ENCODE measurements at places on chromosomes 5 and 9.
A peak's percentile ranks its signal among the peaks of the same experiment; 100 is the strongest.

GRCh38 chr9:8234316-8234715 is 434.7 kb upstream of the DMAC1 start:
- DNase-seq: no peak

DNA sequence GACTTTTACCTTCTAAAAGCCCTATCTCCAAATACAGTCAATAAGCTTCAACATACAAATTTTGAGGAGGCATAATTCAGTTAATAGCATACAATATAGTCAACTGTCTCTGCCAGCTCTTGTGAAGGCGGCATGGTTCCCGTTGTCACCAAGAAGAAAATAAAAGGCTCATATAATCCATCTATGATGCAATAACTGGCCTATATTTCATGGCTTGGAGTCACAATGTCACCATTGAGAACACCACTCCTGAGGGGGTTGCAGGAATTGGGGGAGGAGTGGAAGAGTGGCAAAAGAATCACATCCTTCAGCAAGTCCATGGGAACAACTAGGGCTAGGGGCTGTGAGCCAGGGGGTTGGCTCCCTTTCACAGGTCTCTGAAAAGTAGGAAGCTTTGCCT is 16.0 kb upstream of the ASTN2 start:
- no peak for DNase-seq

DNA sequence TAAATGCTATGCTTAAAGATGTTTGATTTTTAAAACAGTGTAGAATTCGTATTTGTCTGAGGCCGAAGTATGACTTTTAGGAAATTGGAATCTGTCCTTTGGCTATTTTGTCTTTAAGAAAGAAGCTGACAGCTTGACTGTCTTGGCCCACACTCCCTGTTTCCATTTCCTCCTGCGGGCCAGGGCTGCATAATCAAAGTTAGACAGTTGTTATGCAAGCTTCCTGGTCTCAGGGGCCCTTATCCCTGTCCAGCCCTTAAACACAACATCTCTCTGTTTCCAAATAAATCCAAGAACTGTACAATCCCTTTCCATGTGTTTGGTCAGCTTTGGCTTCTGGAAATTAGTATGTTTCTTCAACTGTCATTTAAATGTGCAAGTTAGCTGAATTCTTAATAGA is 54.6 kb upstream of the ECM2 start:
- no peak for DNase-seq

DNA sequence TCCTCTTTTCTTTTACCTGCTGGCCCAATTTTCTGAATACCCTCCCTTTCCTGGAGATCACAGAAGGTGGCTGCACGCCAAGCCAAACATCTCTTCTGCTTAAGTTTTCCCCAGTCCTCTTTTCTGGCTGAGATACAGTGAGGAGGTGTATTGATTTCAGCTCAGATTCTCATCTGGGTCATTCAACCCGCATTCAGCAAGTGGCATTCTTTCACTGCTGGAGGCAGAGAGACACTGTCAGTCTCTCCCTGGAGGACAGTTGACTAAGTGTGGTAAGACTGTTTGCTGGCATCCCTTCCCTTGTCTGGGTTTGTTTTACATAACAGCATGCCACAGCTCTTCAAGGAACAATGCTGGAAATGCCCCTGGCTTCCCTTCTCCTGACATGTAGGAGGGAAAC is 60.5 kb downstream of the GABRG2 start:
- DNase-seq: no peak

DNA sequence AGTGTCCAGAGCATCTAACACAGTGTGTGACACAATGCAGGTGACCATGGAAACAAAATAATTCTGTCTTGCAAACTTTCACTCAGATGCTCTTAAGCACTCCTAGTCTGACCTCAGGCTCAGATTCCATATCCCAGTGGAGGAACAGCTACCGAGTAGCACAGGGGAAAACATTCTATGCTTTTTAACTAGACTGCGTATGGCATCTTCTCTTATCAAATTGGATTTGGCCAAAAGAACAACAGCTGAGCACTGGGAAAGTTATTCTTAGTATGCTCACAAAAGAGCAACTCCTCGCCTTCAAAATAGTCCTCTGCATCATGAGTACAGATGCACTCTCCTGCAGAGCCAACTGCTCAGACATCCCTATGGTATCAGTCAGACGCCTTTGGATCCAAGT is 528.2 kb upstream of the DAP start:
- no peak for DNase-seq

- no peak for DNase-seq
These were observed 233.2 kb downstream of the FBXL17 start for GRCh38 chr5:108148715-108149139.

- DNase-seq: no peak
These were observed 507.6 kb downstream of the CETN3 start for GRCh38 chr5:89901983-89902382.

DNA sequence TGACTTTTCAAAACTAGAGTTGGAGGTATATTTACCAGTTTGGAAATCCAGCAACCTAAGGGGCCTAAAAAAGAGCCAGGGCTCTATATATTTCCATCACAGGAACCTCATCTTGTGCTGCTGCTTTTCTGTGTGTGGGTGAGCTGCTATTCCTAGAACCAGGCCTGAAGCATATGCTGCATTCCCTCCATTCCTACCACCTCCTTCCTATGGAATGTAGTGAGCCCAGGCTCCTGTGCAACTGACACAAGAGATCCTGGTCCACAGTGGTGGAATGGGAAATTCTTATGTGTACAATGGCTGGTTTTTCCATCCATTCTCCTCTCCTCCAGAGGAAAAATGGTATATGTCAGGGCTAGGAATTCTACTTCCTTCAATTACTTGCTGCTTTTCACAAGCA is 39.1 kb downstream of the SPEF2 start:
- no peak for DNase-seq

- no peak for DNase-seq
These were observed 56.6 kb downstream of the SMIM23 start for GRCh38 chr5:171841984-171842776.

DNA sequence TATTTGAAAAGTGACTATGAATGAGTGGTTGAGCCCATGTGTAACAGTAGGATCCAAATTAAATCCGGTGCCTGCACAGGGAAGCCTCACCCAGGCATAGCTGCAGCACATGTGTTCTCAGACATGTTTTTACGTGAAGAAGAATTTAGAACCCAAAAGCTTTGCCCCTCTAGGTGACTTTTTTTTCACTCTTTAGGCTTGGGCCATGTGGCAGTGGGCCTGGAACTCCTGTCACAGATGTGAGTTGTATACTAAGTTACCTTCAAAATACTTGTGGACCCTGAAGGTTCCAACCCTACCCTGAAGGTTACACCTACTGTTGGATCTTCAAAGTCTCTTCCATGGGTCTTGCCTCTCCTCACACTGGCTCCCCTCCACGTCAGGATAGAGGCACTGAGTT is 146.6 kb downstream of the GAS1 start:
- no peak for DNase-seq

DNA sequence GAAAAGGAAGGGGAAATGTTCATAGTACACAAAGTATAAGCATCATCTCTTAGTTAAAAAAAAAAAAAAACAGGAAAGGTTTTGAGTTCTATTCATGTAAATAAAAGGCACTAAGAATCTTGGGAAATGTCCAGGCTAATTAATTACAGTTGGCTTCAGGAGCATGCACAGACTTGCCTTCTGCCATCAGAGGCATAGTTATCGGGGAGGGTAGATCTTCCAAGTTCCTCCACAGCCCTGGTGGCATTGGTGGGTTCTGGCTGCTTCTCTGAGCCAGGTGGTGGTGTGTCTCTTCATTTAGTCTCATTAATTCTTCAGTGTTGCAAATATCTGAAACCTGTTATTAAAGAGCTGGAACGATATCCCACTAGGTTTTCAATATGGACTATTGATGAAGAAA is 85.2 kb downstream of the TMEM252 start:
- DNase-seq: no peak

- DNase-seq: peak; percentile 54
These were observed 30.8 kb downstream of the LCP2 start for GRCh38 chr5:170266570-170267381.

GRCh38 chr5:154541553-154541952 is 63.5 kb upstream of the HAND1 start:
- DNase-seq: no peak

DNA sequence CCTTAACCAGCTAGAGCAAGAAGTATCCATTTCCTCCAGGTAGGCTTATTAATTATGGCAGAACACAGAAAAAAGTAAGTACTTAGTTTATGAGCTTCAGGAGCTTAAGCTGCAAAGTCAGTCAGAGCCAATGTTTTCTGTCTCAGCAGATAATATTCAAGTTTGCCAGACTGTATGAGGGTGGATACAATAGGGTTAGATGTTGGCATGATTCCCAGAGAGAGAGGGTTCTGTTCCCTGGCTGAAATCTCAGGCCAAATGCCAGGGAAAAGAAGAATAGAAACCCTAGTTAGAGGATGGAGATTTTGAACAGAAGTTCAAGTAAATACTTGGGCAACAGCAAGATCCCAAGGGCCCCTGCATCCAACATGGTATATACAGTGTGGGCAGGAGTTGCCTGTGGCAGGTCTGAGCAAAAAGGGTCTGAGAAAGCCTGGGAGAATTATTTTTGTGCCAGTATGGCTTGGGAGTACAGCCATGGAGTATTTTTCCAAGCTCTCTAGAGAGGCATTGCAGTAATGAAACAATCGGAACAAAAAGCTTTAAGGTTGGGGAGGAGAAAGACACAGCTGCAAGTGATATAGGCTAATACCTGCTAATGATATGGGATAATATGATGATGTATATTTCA is 31.0 kb upstream of the ISOC1 start:
- no peak for DNase-seq

GRCh38 chr5:61465066-61465465 is 133.0 kb downstream of the ZSWIM6 start:
- DNase-seq: no peak

- DNase-seq: no peak
These were observed 416.3 kb downstream of the IRX1 start for GRCh38 chr5:4011943-4012342.

DNA sequence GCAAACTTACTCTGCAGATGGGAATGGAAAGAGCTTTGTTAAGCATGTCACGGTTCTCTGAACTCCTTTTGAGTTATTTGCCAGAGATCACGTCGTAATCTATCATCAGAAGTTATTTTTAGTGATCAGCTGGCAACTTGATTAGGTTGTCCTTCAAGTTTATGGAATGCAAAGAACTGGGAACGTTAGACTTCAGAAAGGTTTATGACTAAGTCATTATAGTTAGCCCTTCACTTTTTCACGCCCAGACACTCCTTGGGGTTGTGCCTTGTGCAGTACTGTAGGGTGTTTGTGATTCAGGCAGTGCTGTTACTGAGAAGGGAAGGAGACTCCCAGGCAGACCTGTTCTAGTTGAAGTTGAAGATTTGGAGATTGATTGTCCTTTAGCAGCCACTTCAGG is 26.8 kb upstream of the PHF2 start:
- DNase-seq: no peak

GRCh38 chr9:35664531-35665470 is at the start of gene ARHGEF39:
ARHGEF39 (minus strand) TSS chr9:35665195; CDS start chr9:35665169, 26 bp downstream.
- DNase-seq: peak; percentile 57

DNA sequence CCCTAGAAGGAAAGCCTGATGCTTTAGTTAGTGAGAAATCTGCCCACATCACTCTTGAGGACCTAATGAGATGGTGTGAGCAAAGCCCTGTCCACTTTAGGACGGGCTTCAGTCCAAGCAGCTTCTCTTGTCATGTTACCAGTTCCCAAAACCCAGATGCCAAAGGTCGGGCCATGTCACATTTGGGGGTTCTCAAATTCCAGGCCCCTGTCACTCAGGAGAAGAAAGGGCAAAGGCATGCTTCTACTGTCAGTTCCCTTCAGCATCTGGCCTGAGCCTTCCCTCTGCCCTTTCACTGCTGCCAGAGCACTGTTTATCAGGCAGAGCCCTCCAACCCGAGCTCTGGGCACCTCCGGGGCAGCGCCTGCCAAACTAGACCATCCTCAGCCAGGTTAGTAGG is 556.0 kb downstream of the BNC2 start:
- DNase-seq: no peak

DNA sequence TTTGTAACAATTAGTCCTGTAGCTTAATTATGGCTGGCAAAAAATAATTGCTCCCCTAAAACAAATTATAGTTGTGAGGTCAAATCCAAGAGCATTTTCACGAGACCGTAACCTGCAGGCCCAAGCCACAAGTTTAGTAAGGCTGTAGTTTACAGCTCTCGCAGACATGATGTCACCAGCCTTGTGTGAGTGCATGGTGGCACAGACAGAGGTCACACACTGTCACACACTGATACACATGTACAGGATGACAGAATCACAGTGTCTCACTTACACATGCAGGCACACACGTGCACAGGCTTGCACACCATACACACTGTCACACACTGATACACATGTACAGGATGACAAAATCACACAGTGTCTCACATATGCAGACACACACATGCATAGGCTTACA is 518.8 kb downstream of the IRX1 start:
- no peak for DNase-seq

DNA sequence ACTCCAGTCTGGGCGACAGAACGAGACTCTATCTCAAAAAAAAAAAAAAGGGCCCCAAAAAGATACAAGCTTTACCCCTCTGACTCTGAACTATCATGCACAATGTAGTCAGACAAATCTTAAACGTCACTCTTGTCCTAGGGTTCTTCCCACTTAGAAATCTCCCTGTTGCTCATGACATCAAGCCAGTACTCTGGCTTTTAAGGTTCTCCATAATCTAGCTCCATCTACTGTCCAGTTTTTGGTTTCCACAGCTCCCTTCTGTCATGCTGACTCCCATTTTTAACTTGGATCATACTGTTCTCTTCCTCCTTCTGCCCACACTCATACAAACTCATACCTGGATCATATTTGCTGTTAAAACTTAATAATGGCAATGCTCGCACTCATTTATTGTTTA is 156.7 kb upstream of the TLX3 start:
- DNase-seq: no peak

GRCh38 chr5:16656561-16657191 is 39.9 kb upstream of the RETREG1 start:
- no peak for DNase-seq

- no peak for DNase-seq
These were observed 73.9 kb downstream of the GOLPH3 start for GRCh38 chr5:32100230-32100629.

- no peak for DNase-seq
These were observed 640.9 kb downstream of the SEMA5A start for GRCh38 chr5:8905021-8905420.

DNA sequence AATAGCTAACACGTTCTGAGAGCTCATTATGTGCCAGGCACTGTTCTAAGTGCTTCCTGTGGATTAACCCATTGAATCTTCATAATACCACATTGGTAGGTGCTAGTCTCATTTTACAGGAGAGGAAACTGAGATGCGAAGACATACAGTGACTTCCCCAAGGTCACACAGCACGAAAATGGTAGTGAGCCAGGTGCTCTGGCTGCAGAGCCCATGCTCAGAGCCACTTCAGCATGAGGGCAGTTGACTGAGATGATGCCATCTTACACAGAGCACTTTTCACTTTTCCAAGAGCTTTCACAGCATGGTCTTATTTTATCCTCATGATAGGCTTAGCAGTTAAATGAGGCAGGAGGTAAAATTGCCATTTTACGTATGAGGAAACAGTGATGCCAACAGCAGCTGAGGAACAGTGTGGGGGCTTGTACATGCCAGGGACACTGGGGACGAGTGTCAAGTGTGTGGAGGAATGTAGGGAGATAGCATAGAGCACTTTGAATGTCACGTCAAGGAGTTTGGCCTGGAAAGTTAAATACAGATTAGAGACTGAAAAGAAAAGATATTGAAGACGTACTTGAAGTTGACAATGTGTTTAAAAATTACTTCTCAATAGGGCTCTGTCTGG is 180.0 kb downstream of the KIF4B start:
- no peak for DNase-seq

Data from T-helper 9 cell (primary cell).